ENCODE measurements at places on chromosomes 1 and 21.

DNA sequence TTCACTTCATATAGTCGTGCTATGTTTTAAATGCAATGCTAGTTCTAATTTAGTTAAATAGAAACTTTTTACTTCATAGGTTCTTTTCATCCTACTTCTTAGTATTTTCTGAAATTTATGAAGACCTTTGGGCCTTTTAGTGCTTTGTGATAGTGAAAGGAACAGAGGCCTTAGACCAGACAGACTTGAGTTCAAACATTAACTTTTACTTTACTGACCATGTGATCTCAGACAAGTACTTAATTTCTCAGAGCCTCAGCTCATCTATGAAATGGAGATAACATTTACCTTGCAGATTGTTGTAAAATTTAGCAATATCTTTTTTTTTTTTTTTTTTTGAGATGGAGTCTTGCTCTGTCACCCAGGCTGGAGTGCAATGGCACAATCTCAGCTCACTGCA, 57.5 kb downstream of the AK5 start:
- DNase-seq: no peak

GRCh38 chr1:245988393-245989078, 518.5 kb downstream of the SMYD3 start:
- no peak for DNase-seq

DNA sequence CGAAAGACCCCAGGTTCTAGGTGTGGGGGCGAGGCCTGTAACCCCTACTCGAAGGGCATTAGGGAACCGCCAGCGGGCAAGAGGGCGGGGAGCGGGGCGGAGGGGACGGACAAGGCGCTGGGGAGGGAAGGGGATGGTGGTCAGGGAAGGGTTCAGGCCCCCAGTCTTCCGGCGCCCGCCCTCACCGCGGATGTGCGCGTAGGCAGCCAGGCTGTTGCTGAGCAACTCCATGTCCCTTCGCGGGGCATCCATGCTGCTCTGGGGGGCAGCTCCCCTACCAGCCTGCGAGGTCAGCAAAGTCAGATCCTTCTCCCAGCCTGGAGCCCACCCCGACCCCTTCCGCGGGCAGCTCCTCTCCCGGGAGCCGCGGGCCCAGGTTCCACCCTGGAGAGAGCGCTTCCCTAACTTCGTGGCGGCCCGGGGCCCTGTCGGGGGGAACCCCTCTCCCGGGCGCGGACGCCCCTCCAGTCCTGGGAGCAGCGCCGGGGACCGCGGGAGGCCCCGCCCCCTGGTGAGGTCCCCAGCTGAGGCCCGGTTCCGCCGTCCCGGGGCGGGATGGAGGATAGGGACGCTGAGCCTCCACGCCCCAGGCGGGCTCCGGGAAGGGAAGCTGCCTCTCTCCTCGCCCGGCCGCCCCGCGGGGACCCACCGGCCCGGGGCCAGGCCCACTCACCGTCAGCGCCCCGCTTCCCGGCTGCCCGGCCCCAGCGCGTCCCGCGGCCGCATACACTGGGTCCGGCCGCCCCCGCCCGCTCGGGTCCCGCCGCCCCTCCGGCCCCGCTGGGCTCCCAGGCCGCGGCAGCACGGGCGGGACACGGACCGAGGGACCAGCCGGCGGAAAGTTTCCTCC, 434 bp downstream of the EVA1B start:
- peak; percentile 61 for DNase-seq

GRCh38 chr1:209710093-209710492, 5.4 kb downstream of the HSD11B1 start:
- DNase-seq: no peak

Measured in stimulated activated naive CD8-positive, alpha-beta T cell treated with anti-CD3 and anti-CD28 coated beads, Interleukin-15, amount 100 ng/mL, for 72 hours (primary cell).